ENCODE measurements at places on chromosomes 16 and 17.

DNA sequence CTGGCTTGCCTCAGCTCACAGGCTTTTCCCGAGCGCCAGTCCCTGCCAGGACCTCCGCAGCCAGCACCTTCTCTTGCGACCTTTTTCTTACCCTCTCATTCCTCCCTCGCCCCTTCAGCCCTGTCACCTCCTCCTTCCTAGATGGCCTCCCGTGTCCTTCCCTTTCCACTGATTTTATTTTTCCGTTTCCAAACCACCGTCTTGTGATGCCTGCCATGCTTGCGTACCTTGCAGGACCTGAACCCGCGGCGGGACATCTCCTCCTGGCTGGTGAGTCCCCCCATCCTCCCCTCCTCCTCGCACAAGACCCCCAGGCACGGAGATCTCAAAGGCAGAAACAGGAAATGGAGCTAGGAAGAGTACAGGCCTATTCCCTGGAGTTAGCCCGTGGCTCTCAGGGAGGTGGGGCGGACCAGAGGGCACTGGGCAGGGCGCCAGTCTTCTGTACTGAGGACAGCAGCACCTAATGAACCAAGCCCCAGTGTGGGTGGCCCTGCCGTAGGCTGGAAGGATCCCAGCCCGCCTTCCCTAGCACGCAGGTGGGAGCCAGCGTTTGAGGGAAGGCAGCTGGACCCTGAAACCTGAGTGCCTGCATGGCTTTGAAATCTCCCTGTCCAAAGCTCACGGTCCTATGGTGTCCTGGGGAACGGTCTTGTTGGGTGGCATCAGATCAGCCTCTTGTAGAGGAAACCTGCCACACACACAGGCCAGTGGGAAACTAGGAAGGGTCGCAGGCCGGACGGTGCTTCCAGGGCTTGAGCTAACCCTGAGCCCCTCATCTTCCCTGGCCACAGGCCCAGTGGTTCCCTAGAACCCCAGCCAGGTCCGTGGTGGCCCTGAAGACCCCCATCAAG lies 612 bp downstream of the CISD3 start:
- DNase-seq = peak; percentile 47

GRCh38 chr16:65079549-65079948 lies 42.3 kb downstream of the CDH11 start:
- DNase-seq = no peak

DNA sequence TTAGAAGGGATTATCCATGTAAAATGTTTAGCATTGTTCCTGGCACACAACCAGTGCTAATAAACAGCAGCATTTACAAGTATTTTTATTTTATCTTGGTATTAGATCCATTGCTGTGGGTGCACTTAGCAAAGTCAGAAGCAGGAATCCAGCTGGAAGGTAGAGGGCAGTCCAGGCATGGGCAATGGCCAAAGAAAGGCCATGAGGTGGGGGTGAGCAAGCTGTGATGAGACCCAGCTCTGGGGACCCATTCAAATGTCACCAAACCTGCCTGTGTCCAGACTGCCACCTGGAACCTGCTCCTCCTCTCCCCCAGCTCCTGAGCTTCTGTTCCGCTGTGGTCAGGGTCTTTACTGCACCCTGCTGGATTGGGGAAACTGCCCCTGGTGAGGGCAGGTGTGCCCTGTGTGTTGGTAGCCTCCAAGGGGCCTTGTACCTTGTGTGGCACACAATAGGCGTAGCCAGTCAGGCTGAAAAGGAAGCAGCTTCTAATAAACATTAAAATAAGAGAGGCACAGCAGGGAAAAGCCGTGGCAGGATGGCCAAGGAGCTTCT lies 118.0 kb upstream of the CRHR1 start:
- DNase-seq = peak; percentile 26

GRCh38 chr16:56295059-56295665 lies 103.9 kb downstream of the GNAO1 start:
- DNase-seq = no peak

DNA sequence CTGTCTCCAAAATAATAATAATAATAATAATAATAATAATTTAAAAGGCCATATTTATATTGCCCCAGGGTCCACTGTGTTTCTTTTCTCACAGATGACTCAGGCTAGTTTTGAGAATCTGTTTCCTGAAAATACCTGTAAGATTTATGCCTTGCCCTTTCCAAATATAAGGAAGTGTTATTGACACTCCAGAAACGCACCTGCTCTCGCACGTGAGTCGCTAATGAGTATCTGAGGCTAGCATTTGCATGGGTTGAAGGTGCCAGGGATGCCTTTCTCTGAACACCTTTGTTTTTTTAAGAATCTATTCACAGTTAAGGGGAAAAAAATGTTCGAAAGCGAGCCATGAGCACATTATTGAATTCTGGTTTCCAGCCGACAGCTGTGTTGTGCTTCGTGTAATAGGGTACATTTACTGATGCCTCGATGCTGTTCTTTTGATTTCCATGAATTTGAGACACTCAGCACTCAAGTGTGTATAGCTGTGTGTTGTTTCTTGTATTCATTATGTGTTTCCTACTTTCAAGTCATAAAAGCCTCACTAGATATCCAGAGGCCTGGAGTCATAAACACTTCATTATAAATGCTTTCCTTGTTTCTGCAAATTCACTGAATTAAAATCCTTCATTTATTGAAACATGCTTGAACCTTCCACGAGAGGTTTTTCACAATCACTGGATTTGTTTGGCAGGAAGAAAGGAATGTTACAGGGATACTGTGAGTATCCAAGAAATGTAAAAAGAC lies 45.0 kb upstream of the NOL11 start:
- DNase-seq = no peak

- DNase-seq = no peak
These were observed 100.9 kb upstream of the TNRC6C start for GRCh38 chr17:77857613-77858012.

- no peak for DNase-seq
These were observed 30.8 kb downstream of the USP10 start for GRCh38 chr16:84730406-84731106.

GRCh38 chr17:50918933-50919296 lies 52.8 kb upstream of the TOB1 start:
- DNase-seq = no peak

GRCh38 chr17:40833882-40834281 lies 11.5 kb upstream of the KRT10 start:
- no peak for DNase-seq

DNA sequence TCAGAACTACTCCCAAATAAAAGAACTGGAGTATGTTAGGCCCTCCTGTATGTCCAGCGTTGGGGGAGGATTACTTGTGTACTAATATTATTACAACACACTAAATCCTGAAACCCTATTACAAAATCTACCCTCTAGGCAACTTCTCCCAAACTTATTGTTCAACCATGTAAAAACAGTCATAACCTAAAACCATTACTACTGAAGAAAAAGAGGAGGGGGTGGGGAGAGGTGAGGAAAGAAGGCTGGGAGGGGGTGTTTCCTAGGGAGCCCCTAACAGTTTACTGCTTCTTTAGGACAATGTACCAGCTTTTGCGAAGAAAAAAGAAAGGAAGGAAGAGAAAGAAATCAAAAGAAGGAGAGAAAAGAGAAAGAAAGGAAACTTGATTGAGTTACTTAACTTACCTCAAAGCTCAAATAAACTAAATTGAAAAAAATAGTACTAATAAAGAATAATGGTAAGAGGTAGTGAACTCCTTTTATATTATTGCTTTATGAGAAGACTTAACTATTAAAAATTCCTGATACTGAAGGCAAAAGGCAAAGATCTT lies 2.3 kb downstream of the SALL1 start:
- DNase-seq = no peak

GRCh38 chr17:71032746-71033273 lies 863.5 kb downstream of the KCNJ2 start:
- DNase-seq = peak; percentile 69

GRCh38 chr16:66470556-66470955 lies 43.5 kb downstream of the BEAN1 start:
- DNase-seq = no peak

DNA sequence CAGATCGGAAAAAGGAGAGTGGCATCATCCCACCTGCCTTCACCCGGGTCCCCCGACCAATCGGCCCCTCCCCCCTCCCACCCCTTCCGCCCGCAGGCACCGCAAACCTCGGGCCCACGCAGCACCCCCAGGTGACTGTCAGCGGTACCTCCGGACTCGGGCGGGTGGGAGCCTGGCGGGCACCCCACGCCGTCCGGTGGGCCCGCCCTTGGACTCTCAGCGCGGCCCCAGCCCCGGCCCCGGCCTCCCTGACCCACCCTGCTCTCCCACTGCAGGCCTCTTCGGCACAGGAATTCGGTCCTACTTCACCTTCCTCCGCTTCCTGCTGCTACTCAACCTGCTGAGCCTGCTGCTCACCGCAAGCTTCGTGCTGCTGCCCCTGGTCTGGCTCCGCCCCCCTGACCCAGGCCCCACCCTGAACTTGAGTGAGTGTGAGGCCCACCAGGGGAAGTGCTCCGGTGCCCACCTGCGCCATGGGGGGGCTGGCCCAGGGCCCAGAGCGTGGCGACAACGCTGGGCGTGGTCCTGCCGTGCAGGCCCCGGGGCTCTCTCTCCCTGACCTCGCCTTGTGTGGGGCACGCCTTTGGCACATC lies 1.6 kb downstream of the TMC8 start:
- peak; percentile 61 for DNase-seq

DNA sequence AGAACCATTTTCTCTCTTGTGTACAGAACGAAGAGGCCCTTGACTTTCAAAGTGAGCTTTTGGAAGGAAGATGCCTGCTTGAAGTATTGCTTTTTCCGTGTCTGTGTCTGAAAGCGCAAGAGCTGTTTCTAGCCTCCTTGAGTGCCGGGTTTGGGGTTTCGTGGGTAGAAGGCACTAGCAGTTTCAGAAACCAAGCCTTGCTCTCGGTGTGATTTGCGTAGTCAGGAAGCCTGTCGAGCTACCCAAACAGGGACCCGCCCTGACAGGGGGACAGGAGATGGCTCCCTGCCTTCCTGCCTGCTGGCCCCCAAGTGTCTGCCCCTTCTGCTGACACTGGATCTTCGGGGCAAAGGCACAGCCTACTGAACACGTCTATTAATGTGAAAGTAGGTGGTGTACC lies 322.0 kb downstream of the MAF start:
- no peak for DNase-seq

DNA sequence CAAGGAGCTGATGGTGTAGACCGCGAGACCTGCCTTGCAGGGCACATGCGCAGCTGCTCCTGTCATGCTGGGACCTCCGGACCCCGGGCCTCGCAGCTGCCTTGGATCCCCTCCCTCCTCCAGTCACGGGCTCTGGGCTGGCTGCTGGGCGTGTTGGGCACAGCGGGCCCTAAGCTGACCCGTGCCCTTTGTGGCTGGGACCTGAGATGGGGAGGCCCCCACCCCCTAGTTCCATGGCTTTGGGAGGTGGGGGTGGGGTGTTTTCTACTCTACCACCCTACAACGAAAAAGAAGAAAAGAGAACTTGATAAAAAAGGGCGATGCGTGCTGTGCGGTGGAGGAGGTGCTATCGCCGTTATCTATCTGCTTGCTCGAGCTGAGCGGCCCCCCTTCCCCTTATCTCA lies 14.5 kb downstream of the ZFPM1 start:
- no peak for DNase-seq

DNA sequence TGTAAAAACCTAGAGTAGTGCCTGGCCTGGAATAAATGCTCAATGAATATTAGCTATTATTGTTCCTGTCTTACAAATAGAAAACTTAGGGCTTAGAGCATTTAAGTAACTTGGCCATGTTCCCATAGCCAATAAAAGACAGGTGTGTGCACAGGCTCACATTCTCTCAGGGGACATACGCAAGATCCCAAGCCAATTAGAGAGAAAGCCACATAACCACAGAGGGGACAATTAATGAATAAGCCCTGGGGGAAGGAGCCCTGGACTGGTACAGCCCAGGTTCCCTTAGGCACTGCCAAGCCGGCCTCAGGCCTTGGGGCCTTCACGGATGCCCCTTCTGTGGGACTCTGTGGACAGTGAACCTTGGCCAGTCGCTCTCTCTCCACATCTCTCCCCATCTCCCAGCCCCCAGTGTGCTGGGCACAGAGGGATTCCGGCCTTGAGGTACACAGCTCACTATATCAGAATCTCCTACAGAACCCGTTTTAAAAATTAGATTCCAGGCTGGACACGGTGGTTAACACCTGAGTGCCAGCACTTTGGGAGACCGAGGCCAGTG lies 27.3 kb upstream of the ABCC12 start:
- no peak for DNase-seq

- DNase-seq = no peak
These were observed 149.3 kb downstream of the MSI2 start for GRCh38 chr17:57405491-57406072.

DNA sequence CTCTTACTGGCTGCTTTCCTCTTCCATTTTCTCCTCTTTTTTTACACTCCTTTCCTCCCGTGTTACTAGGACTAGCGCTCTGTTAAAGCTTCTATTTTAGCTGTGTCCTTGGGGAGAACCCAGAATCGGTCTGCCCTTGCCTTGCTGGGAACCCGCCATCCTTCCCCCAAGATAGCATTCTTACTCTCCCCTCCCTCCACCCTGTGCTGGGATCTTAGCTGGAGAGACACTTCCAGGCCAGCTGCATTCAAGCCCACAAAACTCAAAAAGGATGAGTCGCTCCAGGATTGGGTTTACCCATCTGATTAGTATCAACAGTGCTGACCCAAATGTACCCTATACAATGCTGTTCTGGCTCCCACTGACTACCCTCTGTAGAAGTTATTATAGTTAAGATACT lies 200.5 kb upstream of the ASIC2 start:
- no peak for DNase-seq

DNA sequence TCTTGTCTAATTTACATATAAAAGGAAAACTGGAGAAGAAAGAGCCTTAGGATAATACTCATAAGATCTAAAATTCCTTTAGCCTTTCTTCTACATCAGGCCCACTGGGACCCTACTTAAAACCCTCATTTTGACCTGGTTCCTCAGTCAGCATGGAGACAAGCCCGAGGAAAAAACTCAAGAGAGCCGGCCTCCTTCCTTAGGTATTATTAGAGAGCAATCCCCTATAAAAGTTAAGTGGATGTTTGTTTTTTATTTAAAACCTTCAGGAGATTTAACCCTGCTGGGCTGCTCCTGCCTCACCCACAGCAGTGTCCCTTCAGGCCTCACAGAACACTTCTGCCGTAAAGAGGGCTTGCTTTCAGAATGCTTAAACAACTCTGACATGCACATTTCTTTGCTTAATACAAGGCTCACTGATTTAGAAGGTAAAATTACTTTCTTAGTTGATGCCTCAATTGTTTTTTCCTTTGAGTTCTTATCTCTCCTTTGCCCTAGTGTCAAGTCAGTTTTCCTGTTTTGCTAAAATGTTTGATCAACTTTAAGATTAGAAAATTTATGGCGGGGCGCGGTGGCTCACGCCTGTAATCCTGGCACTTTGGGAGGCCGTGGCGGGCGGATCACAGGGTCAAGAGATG lies 145.6 kb upstream of the TBX2 start:
- no peak for DNase-seq

Data from WTC11 (cell line).